ENCODE measurements at places on chromosomes 5 and 9.
A peak's percentile ranks its signal among the peaks of the same experiment; 100 is the strongest.

DNA sequence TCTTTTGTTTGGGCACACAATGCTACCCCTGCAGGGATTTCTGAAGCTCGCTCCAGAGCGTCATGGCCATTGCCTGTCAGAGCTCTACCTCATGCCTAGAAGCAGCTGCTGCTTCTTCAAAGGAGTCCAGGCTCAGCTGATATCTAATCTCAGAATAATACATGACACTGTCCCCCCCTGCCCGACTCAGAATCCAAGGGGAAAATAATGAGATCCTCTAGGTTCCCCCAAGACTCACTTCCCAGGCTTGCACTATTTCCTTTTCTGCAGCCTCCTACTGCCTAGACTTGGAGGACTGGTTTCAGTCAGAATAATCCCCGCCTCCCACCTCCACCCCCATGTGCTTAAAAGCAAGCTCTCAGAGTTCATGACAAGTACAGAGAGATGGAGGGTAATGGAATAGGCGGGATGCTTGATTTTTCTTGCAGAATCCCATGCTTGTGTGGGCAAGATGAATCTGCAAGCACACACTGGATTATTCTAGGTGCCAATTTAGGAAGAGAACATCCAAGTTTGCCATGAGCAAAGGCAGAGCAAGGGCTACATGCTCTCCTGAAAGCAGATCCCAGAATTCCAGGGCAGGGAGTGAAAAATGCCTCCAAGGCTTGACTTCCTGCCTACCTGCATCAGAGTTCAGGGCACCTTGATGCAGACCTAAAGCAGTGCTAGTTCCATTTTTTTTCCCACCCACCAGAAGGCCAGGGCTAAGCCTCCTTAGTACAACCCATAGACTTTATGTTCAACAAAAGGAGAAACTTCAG is 97.4 kb upstream of the IFNK start:
- no peak for DNase-seq

GRCh38 chr9:12785260-12785770 is 10.5 kb downstream of the LURAP1L start:
- DNase-seq, result no peak

DNA sequence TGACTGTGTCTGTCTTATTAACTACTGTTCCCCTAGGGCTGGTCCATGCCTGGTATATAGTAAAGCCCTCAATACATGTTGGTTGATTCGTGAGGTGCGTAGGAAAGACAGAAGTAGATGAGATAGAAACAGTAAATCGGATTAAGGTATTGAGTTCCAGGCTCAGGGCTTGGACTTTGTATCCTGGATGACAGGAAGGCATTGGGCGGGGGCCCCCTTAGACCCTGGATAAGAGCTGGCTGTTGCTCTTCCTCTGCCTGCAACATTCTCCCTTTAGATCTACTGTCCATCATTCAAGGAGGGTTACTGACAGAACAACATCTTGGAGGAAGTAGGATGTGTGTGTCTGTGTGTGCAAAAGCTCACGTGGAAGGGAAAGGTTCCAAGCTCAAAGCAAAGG is 31.2 kb upstream of the CTNNA1 start:
- no peak for DNase-seq

DNA sequence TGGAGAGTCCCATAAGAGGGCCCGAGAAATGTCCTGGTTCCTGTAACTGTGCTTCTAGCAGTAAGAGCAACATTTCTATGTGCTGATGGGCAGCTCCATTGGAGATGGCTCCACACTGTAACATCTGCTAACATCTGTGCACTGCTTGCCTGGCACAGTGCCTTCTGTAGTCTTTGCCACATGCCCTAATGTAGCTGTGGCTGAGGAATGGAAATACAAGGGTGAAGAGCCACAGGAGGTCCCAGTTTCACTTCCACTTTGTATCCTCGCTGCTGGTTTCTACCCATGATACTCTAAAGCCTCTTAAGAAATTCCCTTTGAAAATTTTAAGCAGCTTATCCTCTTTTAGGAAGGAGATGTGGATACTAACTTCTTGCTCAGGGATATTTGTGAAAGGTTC is 97.4 kb downstream of the HOMER1 start:
- peak; percentile 97 for DNase-seq

DNA sequence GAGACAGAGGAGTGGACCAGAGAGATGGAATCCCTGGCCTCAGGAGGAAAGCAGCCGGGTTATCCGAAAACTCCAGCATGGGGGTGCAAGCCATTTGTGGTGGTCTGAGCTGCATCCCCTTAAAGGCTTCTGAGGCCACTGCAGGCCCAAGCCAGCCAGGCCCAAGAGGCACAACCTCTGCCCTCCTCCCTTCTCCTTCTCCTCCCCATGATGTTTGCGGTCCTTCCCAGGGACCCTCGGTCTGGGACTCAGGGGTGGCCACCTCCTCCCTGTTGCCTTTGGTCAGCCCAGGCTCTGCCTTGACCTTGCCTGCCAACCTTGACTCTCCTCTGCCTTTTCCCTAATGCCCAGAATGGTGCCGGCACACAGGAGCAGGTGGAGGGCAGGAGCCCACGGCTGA is 4.6 kb downstream of the NCS1 start:
- no peak for DNase-seq

DNA sequence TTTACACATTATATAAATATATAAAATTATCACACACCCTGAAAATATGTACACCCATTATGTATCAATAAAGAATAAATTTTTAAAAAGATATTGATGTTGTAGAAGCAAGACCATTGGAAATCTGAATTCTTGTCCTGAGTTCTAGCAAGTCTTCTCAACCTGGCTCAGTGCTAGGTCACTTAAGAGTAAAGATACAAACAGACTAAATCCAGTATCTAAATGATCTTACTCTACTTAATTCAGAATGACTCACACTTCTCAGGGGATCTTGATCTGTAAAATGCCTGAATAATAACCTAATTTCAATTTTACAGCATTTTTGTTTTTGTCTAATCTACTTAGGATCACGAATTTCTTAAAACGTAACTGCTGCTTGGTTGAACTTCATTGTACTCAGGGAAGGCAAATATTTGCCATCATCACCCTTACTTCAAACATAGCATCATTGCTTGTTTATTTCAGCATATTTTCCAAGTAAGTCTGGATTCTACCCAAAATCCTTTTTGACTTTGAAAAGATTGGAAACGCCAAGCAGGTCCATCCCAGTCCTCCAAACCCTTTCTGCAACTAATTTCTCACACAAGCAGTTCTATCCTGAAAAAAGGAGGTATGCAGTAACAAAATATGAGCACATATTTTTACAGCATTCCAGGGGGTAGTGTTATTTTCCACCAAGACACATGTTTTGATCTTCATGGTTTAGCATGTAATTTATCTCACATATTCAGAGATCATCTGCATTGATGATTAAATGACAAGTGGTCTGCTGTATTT is 582.6 kb downstream of the PSAT1 start:
- DNase-seq, result no peak

GRCh38 chr5:522899-523440 is 1.3 kb downstream of the SLC9A3 start:
- no peak for DNase-seq

GRCh38 chr5:73896097-73896496 is 270.1 kb downstream of the ARHGEF28 start:
- DNase-seq, result peak; percentile 80

DNA sequence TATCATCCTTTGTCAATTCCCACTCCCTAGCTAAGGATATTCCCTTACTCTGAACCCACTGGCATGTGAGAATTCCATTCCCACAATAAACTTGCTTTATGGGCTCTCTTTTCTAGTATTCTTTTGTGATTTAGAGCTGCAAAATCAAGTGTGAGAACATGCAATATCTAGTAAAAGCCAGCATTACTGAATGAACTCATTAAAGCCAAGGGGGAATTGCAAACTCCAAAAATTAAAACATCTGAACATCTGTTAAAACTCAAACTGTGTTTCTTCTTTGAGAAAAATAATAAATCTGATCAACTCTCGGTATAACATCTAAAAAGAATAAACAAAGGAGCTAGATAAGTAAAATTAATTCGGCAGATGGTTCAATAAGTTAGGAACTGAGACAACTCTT is 53.1 kb upstream of the MPDZ start:
- no peak for DNase-seq

GRCh38 chr9:2215921-2216441 is 200.8 kb downstream of the SMARCA2 start:
- DNase-seq, result no peak

DNA sequence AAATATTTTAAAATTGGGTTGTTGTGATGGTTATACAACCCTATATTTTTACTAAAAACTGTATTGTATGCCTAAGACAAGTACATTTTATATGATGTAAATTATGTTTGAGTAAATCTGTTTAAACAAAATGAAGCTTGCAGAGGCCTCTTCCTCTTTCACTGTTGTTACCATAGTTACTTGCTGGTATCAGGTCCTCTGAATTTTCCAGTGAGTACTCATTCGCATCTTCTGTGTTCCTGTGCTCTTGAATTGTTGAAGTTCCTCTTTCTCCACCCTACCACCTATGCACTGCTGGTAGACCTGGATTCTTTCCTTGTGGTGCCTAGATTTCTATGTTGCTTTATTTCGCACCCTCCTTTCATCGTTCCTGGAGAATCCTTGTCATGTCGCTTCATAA is 938.5 kb upstream of the ACO1 start:
- peak; percentile 63 for DNase-seq

DNA sequence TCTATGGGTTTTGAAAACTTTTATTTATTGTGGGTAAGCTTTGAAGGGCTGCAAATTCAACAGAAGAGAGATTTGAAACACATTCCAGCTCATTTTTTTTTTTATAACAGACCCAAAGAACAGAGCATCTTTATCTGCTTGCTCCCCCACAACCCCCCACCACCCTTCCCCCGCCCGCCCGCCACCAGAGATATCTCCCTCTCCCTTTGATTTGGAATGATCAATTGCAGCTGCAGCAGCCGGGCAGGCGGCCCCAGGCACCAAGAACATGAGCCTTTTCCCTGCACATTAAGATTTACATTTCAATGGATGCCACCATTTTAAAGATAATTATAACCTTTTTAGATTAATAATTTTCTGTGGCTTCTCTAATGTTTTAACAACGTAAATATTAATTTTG is 510.9 kb downstream of the ZNF608 start:
- no peak for DNase-seq

- DNase-seq, result no peak
Measured at GRCh38 chr5:176491101-176491502, 42.9 kb downstream of the FAF2 start.

GRCh38 chr5:100550531-100551051 is 15.4 kb downstream of the FAM174A start:
- peak; percentile 90 for DNase-seq

- no peak for DNase-seq
Measured at GRCh38 chr5:14447958-14448911, 133.4 kb upstream of the OTULINL start.

DNA sequence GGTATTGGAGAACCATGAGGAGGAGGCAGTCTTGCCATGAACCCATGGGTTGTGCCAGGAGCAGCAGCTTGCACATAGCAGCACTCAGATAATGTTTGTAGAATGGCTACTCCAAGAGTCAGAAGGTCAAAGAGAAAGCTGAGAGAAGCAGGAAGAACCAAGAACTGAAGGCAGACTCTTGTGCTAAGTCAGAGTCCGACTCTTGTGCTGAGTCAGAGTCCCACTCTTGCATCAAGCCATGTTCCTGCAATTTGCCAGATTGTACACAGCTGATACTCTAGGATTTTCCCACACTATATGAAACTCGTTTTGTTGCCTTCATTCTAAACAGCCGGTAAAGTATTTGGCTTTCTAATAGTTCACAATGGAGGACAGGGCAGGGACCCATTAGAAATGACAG is 26.2 kb upstream of the HSPA9 start:
- peak; percentile 41 for DNase-seq

- DNase-seq, result no peak
Measured at GRCh38 chr9:121556082-121556481, 56.4 kb upstream of the GGTA1 start.

DNA sequence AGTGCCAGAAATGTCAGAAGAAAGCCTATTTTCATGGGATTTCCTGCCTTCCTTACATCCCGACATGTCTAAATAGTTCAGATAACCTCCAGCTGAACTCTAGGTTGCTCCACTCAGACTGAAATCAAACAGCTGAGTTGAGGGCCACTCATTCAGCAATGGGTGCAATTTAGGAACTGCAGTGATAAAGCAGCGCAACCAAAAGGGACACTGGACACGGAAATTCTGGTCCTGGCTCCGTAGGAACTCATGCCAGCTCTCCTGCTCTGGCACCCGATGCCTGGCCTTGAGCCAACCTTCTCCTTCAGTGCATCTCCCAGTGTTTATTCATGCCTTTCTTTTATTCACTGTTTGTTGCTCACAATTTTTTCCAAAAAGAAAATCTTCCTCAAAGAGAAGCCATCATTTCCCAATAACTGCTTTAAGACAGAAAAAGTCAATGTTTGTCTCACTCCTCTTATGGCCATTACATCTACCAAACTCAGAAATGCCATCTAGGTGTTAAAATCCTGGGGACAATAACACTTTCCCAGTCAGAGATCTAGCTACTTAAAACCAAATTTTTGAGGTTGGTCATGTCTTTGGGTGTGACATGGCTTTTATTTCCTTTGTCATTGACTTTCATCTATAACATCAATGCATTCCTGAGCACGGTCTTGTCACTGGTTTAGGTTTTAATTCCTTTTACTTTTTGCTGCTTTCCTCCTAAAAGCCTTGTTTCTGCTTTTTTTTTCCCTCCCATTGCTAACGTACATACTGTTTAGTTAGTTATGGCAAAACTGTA is 126.9 kb downstream of the PDE4D start:
- no peak for DNase-seq

- no peak for DNase-seq
Measured at GRCh38 chr9:119004618-119004990, 364.6 kb downstream of the BRINP1 start.

DNA sequence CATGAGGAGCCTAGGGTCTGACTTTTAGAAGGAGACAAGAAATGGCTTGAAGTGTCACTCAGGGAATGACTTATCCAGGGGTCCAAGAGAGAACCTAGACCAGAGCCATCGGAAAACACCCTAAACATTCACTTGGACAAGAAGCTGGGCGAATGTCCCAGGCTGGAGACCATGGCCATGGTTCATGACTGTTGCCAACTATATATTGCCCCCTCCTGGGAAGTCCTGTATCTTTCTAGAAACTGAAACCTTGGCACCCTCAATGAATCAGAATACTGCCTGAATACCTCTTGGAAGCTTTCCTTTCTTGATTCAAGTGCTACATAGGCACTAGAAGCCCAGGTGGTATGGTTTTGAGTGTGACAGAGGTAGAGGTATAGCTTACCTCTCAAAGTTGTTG is 29.9 kb downstream of the TRMO start:
- DNase-seq, result no peak

All from MV-4-11 (cell line).